ENCODE measurements at places on chromosomes 1 and 21.

- no peak for DNase-seq
Observed at GRCh38 chr1:223221686-223222085, 78.6 kb upstream of the TLR5 start.

DNA sequence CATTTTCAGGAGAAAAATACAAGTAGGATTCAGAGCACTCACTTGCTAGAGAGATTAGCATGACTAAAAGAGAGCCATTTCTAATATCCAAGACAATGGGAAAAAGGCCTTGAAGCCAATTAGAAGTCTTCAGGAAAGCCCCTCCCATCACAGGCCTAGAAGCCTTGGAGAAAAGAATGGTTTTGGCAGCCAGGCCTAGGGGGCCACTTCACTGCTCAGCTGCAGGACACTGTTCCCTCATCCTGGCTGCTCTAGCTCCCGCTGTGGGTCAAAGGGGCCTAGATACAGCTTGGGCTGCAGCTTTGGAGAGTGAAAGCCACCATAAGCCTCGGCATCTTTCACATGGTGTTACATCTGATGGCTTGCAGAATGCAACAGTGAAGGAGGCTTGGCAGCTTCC lies 62.8 kb downstream of the RGS4 start:
- no peak for DNase-seq

GRCh38 chr1:68128157-68128556 lies 77.7 kb upstream of the DIRAS3 start:
- DNase-seq = no peak

GRCh38 chr1:230323686-230324085 lies 102.4 kb downstream of the PGBD5 start:
- no peak for DNase-seq

- no peak for DNase-seq
Observed at GRCh38 chr1:220817907-220818306, 31.2 kb downstream of the MTARC1 start.

DNA sequence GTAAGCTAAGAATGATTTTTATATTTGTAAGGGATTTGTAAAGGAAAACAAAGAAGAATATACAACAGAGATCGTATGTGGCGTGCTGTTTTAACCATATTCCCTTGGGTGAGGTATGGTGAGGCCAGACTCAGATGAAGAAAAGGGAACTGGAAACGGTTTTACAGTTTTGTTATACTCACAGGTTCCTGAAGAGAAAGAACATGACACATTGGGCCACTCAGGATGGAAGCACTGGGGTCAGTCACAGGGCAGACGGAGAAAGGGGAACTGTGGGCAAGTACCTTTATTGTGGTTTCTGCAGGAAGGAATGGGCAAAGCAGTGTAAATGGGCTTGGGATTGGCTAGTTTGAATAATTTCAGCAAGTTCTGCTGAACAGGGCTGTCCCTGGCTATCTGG lies 177.4 kb downstream of the LBR start:
- DNase-seq = no peak

GRCh38 chr1:18633422-18634155 lies 2.9 kb downstream of the PAX7 start:
- DNase-seq = no peak

GRCh38 chr21:46308431-46308830 lies 15.2 kb downstream of the C21orf58 start:
- DNase-seq = no peak

GRCh38 chr1:244102468-244102867 lies 51.4 kb downstream of the ZBTB18 start:
- no peak for DNase-seq

DNA sequence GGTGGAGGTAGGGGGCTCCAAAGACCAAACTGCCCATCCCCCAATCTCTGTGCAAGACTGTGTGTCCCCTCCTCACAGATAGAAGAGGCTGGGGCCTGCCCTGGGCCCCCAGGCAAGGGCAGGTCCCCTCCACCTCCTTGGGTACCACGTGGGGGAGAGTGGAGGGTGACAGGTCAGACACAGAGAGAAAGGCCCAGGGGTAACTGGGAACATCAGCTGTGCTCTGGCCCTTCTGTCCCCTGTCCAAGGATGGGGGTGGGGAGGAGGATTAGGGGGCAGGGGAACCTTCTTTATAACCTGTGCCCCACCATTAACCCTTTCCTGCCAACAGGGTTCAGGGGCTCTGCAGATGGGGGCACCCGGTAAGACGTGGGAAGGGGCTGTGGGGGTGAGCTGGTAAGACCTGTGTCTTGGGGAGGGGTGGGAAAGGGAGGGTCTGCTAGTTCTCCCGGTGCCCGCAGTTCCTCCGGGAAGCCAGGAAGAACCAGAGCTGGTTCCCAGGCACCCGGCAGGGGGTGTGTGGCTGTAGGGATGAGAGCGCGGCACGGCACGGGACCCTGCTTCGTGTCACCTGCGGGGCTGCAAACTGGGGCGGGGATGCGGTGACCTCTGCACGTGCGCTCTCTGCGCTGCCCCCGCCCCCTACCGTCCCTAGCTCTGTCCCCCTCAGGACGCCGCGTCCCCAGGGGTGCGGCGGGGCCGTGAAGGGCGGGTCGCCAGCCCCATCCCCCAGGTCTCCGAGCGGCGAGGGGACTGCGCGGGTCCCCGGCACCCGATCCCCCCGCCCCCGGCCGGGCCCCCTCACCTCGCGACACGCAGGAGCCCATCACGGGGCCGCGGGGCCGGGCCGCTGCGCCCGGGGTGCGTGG lies 601 bp downstream of the FAM131C start:
- DNase-seq = peak; percentile 14

GRCh38 chr1:177119311-177119710 lies 45.2 kb downstream of the ASTN1 start:
- DNase-seq = no peak

GRCh38 chr1:69272684-69273083 lies 295.0 kb upstream of the LRRC7 start:
- no peak for DNase-seq

GRCh38 chr1:231058416-231059109 lies 18.5 kb upstream of the FAM89A start:
- DNase-seq = no peak

DNA sequence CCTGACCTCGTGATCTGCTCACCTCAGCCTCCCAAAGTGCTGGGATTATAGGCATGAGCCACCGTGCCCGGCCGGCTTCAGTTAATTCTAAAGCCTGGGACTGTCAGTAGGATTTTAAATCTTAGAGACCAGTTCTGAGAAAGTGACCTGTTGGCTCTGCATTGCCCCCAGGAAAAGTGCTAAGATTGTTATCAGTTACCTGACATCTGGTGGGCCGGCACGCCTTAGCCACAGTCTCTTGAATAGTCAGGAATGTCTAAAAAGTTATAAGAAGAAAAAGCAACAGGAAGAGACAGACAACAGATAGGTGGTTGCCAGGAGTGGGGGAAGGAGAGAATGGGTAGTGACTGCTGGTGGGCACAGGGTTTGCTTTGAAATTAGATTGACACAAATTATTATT lies 35.1 kb downstream of the RABGAP1L start:
- DNase-seq = no peak

Data from activated CD4-positive, alpha-beta T cell treated with anti-CD3 and anti-CD28 coated beads, Interleukin-2, amount 50 U/mL, for 48 hours (primary cell).